H4 (cell line): ENCODE measurements at places on chromosomes 1 and 21.

GRCh38 chr1:112614460-112615065 is 4.4 kb downstream of the ST7L start:
- DNase-seq = peak; percentile 14

- DNase-seq = peak; percentile 36
Observed at GRCh38 chr1:192476802-192477298, 98.7 kb upstream of the RGS1 start.

- no peak for DNase-seq
Observed at GRCh38 chr1:25581764-25582163, 34.8 kb upstream of the MAN1C1 start.

DNA sequence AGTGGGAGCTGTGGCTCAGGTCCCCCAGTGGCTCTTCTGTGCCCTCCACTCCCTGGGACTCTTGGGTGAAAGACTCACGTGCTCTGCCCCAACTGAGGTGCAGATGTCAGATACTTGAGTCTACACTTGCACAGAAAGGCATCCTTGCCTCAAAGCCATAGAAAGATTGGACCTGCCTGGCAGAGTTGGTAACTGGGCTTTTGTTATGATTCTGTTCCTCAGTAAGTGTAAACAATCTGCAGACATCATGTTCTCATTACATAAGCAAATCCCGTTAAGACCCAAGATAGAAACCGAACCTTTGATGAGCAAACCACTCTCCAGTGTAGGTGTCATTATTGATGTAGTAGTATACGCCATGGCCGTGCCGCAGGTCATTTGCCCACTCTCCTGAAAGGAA is 10.0 kb downstream of the RSPH1 start:
- no peak for DNase-seq

- DNase-seq = no peak
Observed at GRCh38 chr1:231533240-231533639, 4.8 kb downstream of the TSNAX start.

- no peak for DNase-seq
Observed at GRCh38 chr1:171468120-171468750, 17.1 kb upstream of the PRRC2C start.

- no peak for DNase-seq
Observed at GRCh38 chr1:151604291-151604690, 7.6 kb upstream of the SNX27 start.

GRCh38 chr1:204775546-204775945 is 90.0 kb upstream of the LRRN2 start:
- DNase-seq = no peak

DNA sequence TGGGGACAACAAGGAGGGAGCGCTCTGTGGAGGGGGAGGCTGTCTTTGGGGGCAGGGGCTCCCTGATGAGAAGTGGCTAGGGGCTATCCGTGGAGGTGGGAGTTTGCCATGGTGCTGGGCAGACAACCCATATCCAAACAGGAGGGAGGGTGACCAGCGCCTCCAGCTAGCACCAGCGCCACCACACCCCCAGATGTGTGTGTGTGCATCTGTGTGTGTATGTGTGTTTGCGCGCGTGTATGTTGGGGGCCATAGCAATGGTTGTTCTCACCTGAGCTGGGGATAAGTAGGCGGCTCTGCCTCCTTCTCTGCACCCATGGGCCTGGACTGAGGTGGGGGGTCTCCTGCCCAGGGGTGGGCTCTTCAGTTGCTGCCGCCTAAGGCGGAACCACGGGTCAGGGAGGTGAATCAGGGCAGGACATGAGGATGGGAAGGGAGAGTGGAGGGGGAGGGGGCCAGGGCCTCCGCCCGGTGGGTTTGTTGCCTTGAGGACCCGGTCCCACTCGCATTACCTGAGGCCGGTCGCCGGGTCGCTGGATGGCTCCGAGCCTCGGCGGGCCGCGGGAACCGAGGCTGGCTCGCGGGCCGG is 345 bp downstream of the HPCAL4 start:
- DNase-seq = no peak

GRCh38 chr1:79760531-79760930 is 754.0 kb upstream of the ADGRL4 start:
- DNase-seq = no peak

- no peak for DNase-seq
Observed at GRCh38 chr1:161379071-161379470, 11.4 kb upstream of the CFAP126 start.

- DNase-seq = no peak
Observed at GRCh38 chr1:196623079-196623478, 14.8 kb upstream of the KCNT2 start.

- DNase-seq = no peak
Observed at GRCh38 chr21:30981403-30981802, 56.9 kb downstream of the KRTAP19-8 start.

GRCh38 chr1:71770121-71770520 is 512.2 kb downstream of the NEGR1 start:
- peak; percentile 31 for DNase-seq

DNA sequence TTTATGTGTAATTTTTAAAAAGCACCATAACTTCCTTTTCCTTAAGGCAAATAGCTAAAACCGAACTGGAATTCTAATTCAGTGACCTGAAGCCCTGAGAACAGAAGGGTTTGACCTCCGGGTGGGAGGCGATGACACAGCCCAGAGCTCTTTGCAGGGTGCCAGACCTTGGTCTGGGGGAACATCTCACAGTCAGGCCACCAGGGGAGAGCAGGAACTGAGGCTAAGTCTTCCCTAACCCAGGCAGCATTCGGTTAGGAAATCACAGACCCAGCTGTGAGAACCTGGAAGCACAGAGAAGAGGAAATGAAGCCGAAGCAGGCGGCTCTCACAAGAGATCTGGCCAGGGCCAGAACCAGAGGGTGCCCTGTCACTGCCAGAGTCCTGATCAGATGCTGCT is 444.8 kb downstream of the TTLL7 start:
- DNase-seq = no peak
